ENCODE measurements at places on chromosomes 7 and 10.

DNA sequence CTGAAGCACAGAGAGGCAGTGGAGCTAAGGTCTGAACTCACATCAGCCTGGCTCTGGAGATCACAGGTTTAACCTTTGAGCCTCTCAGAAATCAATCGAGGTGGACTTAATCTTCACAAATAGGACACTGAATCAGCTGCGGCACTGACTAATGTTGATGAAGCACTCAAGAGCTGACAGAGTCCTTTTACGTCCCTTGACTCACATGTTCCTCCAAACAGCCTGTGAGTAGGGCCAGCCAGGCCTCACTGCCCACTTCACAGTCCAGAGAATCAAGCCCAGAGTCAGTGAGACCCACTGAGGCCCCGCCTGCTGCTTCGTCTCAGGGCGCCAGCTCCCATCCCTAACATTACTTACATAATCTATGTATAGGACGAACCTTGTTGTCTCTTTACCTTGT lies 63.1 kb downstream of the TNS3 start:
- DNase-seq, result no peak

DNA sequence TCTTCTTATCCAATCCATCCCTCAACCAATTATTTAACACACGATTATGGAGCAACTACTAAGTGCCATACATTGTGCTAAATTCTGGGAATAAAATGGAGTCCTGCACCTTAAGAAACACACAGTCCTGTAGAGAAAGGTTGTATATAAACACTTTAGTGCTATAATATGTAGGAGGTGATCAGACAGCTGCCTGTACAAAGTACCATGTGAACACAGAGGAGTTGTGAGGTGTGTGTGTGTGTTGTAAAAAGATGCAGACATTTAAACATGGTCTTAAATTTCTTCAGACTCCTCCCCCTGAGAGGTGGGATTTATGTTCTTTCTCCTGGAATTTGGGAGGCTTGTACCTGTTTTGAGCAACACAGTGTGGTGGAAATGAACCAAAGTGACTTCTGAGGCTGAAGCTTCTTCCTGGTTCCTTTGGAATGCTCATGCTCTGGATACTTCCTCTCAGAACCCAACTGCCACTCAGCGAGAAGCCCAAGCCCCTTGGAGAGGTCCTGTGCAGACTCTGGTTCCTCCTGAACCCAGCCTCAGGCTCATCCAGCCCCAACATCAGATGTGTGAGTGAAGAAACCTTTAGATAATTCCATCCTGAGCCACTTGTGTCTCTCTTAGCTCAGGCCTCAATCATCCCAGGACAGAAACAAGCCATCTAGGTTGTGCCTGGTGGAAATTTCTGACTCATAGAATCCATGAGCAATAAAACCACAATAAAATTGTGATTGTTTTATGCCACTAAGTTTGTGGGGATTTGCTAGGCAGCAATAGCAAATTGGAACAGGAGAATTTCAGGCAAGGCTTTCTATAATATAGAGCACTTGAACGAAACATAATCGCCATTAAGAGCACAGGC lies 161.2 kb upstream of the FAM3C start:
- DNase-seq, result no peak

- no peak for DNase-seq
Observed at GRCh38 chr7:77425101-77426051, 9.2 kb upstream of the GSAP start.

- no peak for DNase-seq
Observed at GRCh38 chr7:20797462-20798080, 10.9 kb upstream of the SP8 start.

DNA sequence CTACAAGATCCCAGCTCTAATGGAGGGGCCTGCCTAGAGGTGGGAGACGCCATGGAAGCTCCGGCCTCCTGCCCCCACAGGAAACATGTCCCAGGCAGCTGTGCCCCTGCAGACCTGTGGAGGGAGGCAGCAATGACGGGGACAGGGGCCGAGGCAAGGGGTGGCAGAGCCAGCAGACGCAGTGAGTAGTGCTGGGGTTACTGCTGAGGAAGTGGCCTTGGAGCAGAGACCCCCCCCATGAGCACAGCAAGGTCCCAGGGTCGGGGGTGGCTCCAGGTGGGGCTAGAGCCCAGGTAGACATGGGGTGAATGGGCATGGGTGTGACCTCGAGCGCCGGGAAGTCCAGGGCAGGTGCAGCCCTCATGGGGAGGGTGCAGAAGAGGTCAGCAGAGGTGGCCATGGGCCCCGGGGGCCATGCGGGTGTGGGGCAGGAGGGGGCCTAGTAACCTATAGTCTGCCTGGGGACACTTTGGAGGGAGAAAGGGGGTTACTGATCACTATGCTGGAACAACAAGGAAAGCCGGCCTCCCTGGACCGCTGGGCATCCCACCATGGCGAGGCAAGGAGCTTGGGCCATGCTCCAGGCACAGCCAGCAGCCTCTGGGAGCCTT lies 45.5 kb downstream of the JAKMIP3 start:
- DNase-seq, result no peak

DNA sequence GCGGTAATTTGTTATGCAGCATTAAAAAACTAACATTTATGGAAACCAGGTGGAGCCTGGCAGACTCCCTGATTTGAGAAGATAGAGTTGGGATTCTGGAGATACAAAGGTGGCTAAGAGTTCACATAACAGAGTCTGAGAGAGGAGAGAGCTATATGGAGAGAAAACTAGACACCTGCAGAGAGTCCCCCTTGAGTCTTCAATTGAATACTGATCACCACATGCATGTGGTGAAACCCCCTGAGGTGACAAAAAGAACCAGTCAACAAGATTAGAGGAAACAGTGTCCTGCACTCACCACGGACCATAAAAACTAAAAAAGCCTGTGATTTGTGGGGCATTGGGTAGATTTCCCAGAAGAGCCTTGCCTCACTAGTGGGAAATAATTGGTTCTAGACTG lies 10.1 kb downstream of the GIMAP2 start:
- DNase-seq, result no peak

- no peak for DNase-seq
Observed at GRCh38 chr7:130351791-130352090, 7.1 kb downstream of the CPA5 start.

DNA sequence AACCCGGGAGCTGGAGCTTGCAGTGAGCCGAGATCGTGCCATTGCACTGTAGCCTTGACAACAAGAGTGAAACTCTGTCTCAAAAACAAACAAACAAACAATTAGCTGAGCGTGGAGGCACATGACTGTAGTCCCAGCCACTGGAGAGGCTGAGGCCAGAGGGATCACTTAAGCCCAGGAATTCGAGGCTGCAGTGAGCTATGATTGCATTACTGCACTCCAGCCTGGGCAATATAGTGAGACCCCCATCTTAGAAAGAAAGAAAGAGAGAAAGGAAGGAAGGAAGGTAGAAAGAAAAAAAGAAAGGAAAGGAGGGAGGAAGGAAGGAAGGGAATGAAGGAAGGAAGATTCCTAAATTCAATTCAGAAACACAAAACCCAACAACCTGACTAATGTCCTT lies 141.3 kb upstream of the TNRC18 start:
- no peak for DNase-seq

- DNase-seq, result no peak
Observed at GRCh38 chr7:96739167-96739566, 29.5 kb upstream of the SEM1 start.

DNA sequence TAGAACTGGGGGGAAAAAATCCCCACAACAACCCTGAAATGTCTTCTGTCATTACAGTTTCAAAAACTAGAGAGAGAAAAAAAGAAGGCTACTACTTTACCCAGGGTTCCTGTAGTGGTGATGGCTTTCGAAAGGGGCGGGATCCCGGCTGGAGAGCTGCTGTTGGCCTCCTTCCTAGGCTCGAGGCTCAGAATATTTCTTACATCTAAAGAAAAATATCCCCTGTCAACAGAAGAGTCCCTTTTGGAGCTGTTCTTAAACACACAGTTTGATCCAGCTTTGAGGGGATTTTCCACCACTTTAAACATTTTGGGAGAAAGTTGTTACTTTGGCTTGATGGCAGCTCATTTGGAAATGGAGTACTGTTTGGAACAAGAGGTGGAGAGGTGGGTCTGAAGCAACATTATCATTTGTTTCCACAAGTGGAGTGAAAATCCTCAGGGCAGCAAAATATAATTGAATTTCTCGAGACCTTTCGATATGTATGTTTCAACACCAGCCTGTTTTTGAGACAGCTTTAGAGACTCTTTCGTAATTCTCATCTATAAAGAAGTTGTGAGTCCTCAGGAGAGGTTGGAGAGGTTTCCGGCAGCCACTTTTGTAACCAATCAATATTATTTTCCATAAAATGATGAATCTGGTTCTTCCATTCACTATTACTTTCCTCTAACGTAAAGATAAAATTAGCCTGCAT lies 5.1 kb downstream of the HOXA13 start:
- DNase-seq, result no peak

DNA sequence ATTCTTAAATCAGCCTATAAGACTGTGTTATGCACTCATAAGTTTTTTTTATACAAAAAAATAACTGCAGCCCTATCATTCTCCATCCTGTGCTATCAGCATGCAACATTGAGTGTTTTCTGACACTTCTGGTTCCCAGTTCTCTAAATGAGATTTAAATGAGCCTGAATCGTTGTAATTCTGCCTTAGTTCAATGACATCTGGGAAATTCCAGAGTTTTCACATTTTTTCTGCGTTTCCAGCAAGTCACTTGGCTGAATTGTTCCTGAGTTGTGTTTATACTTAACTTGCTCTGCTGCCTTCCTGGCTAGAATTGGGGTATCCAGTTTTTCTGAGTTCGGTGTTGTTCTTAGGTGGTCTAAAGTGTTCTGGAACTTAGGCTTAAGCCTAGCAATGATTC lies 636.1 kb upstream of the FZD8 start:
- no peak for DNase-seq

GRCh38 chr10:69609077-69609476 lies 21.0 kb upstream of the FAM241B start:
- no peak for DNase-seq

GRCh38 chr7:27695096-27695495 lies 32.4 kb upstream of the HIBADH start:
- DNase-seq, result no peak

DNA sequence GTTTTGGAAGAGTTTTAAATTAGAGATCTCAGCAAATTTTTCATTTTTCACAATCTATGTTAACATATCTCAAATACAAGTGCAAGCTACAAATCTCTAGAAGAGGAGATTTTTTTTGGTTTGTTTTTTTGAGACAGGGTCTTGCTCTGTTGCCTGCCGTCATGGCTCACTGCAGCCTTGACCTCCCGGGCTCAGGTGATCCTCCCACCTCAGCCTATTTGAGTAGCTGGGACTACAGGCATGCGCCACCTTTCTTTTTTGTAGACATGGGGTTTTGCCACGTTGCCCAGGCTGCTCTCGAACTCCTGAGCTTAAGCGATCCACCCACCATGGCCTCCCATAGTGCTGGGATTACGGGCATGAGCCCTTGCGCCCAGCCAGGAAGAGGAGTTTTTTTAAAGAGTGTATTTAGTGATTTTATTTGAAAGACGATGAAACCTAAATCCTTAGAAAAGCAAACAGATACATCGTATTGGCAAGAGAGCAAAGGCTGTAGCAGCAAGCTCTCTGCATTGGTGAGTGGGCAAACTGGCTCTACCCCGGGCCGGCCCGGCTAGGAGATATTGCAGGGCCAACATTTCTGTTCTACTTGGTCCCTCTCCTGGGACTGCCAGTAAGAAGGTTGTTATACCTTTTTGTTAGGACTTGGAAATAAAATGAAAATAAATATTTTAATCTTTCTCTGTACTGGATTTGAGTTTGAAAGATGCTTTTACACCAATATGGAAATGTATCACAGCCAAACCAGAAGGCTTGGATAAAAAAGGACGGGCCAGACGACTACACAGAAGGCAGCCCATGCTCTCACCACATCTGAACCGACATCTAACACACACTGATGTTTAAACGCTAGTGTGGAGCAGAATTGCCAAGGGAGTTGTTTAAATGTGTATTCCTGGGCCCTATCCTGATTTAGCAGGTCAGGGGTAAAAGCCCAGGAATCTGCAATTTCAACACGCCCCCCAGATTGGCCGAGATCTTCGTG lies 49.6 kb upstream of the RHEB start:
- no peak for DNase-seq

DNA sequence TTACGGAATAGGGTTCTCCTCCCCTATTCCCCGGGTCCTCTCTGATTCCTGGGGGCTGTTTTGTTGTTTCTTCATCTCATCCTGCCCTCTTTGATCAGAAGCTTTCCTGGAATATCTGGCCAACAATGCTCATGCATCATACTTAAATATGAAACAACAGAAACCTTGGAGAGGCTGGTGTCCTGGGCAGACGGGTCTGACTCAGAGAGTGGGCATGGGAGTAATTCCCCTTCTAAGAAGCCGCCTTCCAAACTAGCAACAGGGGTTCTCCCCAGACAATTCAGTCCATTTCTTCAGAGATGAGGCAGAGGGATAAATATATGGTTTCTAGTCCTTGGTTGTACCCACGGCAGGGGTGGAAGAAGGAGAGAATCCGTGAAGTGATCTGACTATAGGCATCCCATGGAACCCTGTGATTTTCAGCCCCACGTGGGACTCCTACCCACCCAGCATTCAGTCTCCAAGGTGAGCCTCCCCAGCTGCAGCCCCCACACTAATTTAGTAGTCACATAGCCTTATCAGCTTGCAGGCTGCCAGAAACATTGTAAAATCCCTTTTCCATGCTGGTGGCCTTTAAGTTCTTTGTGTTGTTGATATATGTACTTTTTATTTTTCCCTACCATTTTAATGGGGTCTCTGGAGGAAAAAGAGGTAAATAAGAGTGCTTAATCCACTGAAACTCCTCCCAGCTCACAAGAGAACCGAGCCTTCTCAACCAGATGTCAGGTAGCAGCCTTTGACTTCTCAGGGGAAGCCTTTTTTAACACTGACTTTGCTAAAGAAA lies 119.2 kb downstream of the SFMBT2 start:
- DNase-seq, result no peak

- DNase-seq, result no peak
Observed at GRCh38 chr10:86803156-86803555, 46.7 kb downstream of the BMPR1A start.

GRCh38 chr7:80098795-80099194 lies 35.8 kb upstream of the GNAI1 start:
- DNase-seq, result no peak
